ENCODE measurements at places on chromosomes 12 and 14. TPM values are rescaled to one million over a fixed set of nuclear protein-coding genes. Genes with fewer than 3 reads are reported as not detected.

The SCN8A gene
- 3.7 TPM for total RNA-seq

The P2RX7 gene
- total RNA-seq, result 8.6 TPM

The CLEC4A gene
- total RNA-seq, result 2.2 TPM

The RAPGEF3 gene
- 52.3 TPM for total RNA-seq

The INHBE gene
- not detected for total RNA-seq

The RIC8B gene
- total RNA-seq, result 11.8 TPM

The KRT6C gene
- 257 TPM for total RNA-seq

The GALNT16 gene
- 5.2 TPM for total RNA-seq

The PTPRB gene
- total RNA-seq, result 21.9 TPM

The CLBA1 gene
- 4.7 TPM for total RNA-seq

The POTEM gene
- total RNA-seq, result not detected

The CFAP251 gene
- total RNA-seq, result 8.8 TPM

The HIGD1C gene
- not detected for total RNA-seq

The HOXC13 gene
- total RNA-seq, result not detected

The KRT75 gene
- total RNA-seq, result not detected

The MMP19 gene
- total RNA-seq, result 21.6 TPM

The NAP1L1 gene
- 318 TPM for total RNA-seq

The PRR13 gene
- total RNA-seq, result 54.0 TPM

The STAT6 gene
- 146 TPM for total RNA-seq

The SYCP3 gene
- total RNA-seq, result not detected

The SPIC gene
- total RNA-seq, result not detected

The MYRFL gene
- total RNA-seq, result not detected

The HOXC5 gene
- not detected for total RNA-seq

The BIN2 gene
- 6.4 TPM for total RNA-seq

The LPAR5 gene
- total RNA-seq, result 7.4 TPM

The MAP1LC3B2 gene
- not detected for total RNA-seq

The RASSF8 gene
- total RNA-seq, result 68.5 TPM

The GCN1 gene
- total RNA-seq, result 62.6 TPM

The BHLHE41 gene
- 2.9 TPM for total RNA-seq

The IL22 gene
- not detected for total RNA-seq

The NTS gene
- 2.5 TPM for total RNA-seq

The TAS2R42 gene
- total RNA-seq, result not detected

The CABP1 gene
- total RNA-seq, result 0.49 TPM

The GPRC5A gene
- total RNA-seq, result 26.8 TPM

The CLEC14A gene
- total RNA-seq, result 33.1 TPM

The PLEKHD1 gene
- not detected for total RNA-seq

The ENDOU gene
- total RNA-seq, result 21.4 TPM

The GALNT9 gene
- 1.5 TPM for total RNA-seq

The ST8SIA1 gene
- 5.2 TPM for total RNA-seq
